ENCODE measurements at places on chromosomes 4 and X.

DNA sequence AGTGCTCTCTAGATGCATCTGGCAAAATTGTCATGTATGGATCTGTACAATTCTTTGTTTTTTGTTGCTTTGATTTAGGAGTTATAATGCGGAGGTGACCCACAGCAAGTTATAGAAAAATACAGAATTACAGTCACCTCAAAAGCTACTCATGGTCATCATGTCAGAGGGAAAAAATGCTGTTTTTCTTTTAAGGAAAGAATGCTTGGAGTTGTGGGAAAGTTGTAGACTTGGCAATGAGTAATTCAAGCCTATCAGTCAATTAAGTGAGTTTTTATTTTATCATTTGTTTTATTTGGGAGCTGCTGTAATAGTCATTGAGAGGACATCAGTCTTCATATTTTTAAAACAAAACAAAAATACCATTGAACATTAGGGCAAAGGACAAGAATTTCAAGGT is 16.4 kb downstream of the FHL1 start:
- no peak for DNase-seq

- DNase-seq = no peak
Observed at GRCh38 chrX:139172731-139173130, 357.8 kb upstream of the F9 start.

DNA sequence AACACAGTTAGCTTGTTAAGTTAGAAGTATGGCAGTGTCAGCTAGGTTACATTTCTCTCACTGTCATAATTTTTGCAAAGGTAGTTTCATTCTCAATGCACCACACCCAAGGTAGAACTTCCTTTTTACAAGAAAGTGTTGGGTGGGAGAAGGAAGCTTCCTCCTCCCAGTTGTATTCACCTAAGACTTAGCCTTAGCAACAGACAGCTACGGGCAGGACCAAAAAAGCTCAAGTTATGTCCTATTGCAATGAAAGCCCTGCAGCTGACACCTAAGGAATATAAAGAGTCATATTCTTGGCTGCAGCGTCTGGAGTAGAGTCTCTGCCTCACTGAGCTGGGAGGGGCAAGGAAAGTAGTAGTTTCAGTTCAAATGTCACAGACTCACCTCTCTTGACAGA is 25.1 kb upstream of the PRDM8 start:
- no peak for DNase-seq

DNA sequence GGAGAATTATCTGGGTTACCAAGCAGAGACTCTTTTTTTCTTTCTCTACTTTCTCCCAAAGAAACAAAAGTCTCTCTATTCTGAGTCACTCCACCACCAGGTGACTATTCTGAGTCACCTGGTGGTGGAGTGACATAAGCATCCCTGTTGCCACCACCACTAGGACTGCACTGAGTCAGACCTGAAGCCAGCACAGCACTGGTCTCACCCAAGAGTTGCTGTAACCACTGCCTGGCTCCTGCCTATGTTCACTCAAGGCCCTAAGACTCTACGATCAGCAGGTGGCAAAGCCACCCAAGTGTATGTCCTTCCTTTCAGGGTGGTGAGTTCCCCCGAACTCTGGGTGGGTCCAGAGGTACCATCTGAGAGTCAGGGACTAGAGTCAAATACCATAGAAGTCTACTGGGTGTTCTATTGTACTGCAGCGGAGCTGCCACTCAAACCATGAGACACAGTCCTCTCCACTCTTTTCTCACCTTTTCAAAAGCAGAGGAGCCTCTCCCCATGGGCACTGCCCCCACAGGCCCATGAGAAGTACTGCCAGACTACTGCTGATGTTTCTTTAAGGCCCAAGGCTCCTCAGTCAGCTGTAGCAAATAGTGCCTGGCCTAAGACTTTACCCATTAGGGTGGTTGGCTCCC is 209.6 kb upstream of the IRS4 start:
- no peak for DNase-seq

- no peak for DNase-seq
Observed at GRCh38 chr4:68271851-68272357, 26.4 kb upstream of the TMPRSS11B start.

DNA sequence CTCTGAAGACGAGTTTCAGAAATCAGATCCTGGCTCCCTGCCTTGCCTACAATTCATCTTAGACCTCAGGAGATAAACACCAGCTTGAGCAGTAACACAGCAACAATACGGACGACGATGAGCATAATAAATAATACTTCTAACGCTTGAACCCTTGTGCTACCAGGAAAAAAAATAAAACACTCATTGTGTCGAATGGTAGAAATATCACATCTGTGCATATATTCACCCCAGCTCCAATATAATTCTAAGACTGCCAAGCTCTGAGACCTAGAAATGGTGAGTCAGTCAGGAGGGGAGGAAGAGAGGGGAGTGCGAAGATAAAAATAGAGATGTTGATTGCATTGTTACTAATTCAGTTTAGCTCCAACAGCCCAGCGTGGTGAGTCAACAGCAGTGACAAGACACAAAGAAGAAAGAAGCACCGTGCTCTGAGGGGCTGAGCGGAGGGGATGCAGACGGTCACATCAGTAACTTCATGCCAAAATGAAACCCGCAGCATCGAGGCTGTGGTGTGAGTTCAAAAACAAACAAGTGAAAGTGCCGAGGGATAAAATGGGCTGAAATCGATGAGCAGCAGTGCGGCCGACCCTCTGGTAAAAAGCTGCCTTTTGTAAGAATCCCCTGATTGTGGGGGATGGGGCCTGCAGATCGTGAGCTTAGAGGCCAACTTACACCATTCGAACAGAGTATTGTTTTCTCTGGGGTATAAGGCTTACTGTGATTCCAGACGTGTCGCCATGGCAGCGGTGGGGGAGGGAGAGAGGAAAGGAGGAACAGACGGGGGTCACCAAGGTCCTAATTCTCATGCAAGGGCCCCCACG is 150.4 kb downstream of the MGST2 start:
- DNase-seq = no peak

DNA sequence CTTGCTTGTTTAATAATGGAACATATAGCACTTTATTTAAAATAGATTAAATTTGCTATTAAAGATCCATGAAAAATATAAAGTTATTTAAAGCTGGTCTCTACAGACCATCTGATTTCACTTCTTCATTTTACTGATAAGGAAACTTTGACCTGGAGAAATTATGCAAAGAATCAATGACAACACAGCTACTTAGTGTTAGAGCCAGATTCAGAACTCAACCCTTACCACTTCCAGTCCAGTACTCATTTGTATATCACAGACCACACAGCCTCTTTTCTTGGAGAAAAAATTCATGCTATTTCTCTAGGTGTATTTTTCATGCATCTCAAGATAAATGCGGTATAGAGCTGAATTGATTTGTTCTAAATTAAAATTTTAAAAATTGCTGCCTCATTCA is 34.0 kb downstream of the WDFY3 start:
- no peak for DNase-seq

DNA sequence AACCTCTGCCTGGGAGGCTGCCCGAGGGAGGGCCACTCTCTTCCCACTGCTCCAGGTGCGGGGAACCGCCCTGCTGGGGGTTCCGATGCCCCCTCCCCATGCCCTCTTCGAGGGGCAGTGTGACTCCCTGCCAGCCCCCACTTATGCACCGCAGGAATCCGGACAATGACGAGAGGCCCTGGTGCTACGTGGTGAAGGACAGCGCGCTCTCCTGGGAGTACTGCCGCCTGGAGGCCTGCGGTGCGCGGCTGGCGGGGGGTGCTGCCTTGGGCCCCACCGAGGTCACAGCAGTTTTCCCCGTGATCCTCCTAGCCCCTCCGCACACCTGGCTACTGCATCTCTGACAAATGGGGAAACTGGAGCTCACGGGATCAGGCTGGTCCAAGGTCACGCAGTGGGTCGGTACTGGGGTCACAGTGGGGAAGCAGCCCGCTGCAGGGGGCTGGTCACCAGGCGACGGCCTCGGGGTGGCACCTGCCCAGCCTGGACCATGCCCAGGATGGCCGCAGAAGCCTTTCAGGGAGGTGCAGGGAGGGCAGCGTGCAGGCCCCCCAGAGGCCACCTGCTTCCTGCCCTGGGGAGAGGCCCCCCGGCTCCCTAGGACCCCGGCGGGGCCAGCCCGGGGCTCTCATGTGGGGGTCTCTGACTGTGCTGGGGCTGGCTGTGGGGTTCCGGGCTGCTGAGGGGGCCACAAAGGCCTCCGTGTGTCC is 3.5 kb downstream of the HGFAC start:
- DNase-seq = no peak

- no peak for DNase-seq
Observed at GRCh38 chr4:85496933-85497332, 22.0 kb downstream of the ARHGAP24 start.

- DNase-seq = no peak
Observed at GRCh38 chr4:54320826-54321685, 92.0 kb downstream of the PDGFRA start.

DNA sequence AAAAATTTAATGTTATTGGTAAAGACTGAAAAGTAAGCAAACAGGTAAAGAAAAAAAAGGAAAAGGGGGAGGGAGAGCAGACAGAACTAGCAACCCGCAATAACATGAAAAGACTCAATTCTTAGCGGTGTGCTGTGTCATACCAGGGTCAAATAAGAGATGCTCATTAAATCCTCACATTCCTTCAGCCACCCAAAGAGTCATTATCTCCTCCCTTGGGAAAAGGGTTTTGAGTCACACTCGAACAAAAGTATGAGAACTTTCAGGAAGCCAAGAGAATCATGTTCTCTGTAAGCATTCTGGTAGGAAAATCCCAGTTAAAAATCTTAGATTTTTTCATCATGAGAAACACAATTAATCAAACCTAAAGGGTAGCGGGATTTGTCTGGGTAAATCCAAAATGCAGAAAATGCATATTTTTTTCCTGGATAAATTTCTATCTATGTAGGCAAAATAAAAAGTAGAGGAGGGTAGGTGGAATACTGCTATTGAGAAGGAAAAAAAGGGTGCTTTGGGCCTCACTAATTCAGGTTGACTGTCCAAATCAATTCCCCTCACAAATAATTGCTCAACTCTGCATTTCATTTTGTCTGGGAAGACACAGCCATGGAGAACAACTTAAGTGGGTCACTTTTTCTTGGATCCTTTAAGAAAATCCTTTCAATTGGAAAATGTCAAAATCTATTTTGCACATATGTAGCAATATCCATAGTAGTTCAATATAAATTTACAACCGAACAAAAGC is 23.2 kb downstream of the TNIP3 start:
- DNase-seq = no peak

DNA sequence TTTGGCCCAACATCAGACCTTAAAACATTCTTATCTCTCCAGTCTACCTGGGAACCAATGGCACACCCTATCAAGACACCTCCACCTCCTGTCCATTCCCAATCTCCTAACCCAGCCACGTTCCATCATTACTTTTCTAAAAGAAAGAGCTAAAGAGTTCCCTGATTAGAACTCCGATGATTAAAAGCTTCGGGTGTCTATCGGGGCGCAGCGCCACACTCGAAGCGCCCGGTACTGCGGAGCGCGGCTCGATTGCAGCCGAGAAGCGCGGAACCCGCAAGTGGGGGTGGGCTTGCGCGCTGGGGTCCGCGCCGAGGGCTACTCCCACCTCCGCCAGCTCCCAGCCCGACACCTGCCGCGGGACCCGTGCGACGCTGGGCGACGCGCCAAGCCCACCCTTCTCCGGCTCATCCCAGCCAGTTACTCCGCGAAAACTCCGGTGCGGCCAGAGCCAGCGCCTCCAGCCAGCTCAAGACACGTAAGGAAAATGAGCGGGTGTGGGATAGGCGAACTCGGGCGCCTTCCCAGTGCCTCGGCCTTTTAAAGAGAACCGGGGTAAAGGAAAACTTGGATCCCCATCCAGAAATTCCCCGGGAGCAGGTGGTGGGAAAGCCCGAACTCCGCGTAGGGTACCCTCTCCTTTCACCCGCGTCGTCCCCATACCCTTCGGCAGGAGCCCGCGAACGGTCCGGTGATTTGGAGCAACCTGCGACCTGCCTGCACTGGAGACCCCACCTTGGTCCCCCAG is 593 bp downstream of the NPY1R start:
- DNase-seq = no peak

GRCh38 chrX:72276478-72276953 is 532 bp downstream of the RPS4X start:
- DNase-seq = no peak

DNA sequence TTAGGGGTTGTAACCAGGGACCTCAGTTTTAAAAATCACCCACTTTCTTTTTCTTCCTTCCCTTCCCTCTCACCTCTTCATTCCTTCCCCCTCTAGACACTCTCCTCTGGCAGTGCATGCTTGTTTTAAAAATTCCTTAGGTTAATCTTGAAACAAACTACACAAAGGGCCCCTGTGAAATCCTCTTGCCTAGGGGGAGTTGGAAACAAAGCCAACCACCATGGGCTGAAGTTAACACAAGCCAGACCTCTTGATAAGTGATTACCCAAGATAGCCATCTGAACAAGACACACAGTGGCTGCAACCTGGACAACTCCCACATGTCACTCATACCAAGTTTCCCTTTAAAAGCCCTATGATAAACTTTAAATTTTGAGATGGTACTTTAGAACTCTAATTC is 68.9 kb downstream of the TENT5D start:
- DNase-seq = no peak

- DNase-seq = no peak
Observed at GRCh38 chr4:159497936-159498335, 395.1 kb downstream of the RAPGEF2 start.

- DNase-seq = no peak
Observed at GRCh38 chr4:174071595-174071994, 211.9 kb downstream of the FBXO8 start.

GRCh38 chr4:10734697-10735096 is 50.1 kb upstream of the CLNK start:
- DNase-seq = no peak

- DNase-seq = no peak
Observed at GRCh38 chrX:153863251-153863991, 22.6 kb downstream of the L1CAM start.

GRCh38 chrX:153953342-153953830 is 8.9 kb upstream of the RENBP start:
- DNase-seq = peak; percentile 56

- DNase-seq = peak; percentile 5
Observed at GRCh38 chrX:78945186-78945912, at the start of gene P2RY10. Gene P2RY10 (plus strand): TSS chrX:78945391. CDS start chrX:78960521, 15,130 bp downstream.

DNA sequence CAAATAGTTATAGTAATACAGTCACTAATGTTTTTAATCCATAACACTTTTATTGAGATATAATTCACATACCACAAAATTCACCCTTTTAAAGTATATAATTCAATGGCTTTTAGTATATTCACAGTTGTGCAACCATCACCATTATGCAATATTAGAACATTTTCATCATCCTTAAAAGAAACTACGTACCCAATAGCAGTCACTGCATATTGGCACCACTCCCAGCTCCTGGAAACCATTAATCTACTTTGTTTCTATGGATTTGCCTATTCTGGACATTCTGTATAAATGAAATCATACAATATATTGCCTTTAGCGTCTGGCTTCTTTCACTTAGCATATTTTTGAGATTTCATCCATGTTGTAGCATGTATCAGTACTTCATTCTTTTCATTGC is 99.3 kb downstream of the AMMECR1 start:
- DNase-seq = no peak

Measured in activated CD8-positive, alpha-beta memory T cell treated with anti-CD3 and anti-CD28 coated beads for 1 hour (primary cell).